ENCODE measurements at places on chromosomes 3 and 15.

- DNase-seq = no peak
Measured at GRCh38 chr15:98281130-98281529, 320.6 kb downstream of the ARRDC4 start.

GRCh38 chr15:79032656-79033055, 57.9 kb downstream of the RASGRF1 start:
- DNase-seq = no peak

DNA sequence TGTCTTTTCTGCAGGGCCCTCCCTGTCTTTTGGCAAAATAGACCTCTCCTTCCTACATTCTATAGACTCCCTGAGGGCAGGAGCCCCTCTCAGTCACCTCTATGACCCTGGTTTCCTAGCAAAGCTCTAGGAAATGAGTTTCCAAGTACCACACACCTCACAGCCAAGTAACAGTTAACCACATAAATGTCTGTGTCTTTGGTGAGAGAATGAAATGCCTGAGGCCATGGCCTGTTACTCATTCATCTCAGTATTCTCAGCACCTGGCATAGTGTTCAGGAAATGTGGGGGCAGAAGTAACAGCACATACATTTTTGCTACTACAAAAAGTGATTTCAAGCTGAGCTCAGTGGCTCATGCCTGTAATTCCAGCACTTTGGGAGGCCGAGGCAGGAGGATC, 21.0 kb downstream of the RFT1 start:
- DNase-seq = peak; percentile 96

DNA sequence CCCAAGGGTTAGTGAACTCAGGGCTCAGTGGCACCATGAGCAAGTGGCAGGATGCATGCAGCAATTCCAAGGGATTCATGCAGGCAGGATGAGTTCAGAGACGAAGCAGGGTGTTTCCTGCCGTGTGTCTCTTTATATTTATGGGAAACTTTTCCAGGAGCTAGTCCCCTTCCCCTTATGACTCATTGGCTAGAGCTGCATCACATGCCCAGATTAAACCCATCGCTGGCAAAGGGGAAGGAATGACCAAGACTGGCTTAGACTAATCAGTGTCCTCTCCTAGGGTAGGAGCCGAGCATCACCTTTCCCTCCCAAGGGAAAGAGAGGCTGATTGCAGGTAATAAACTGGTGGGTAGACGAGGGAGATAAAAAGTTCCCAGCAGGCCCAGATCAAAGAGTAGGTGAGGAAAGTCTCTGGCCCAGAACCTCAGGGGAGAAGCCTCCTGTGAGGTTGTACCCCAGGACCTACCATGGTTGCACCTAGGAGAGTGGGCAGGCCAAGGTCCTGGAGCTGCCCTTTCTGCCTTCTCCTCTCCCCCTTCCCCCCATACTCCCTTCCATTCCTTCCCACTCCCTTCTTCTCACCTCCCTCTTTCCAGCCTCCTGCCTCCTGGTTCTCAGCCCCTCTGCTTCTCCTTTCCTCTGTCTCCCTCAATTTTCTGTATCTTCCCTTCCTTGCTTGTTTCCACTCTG, 67.8 kb upstream of the ITGA11 start:
- no peak for DNase-seq

GRCh38 chr3:180246688-180247195, 210.0 kb upstream of the PEX5L start:
- no peak for DNase-seq

DNA sequence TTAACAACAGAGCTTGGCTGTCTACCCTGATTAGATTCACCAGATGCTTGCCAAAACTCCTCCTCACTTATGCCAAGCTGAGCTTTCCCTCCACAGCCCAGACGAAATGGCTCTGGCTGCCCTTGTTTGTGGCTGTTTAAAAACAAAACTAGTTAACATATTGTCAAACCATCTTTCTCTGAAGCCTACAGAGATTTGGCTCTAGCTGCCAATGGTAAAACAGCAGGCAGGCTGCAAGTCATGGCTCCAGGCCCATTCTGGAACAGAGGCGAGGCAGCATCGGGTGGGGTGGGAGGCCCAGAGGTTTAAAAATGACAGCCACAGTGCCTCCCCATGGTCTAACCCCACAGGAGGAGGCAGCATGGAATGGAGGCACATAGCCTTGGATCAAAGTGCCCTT, 75.9 kb downstream of the SCN5A start:
- no peak for DNase-seq

DNA sequence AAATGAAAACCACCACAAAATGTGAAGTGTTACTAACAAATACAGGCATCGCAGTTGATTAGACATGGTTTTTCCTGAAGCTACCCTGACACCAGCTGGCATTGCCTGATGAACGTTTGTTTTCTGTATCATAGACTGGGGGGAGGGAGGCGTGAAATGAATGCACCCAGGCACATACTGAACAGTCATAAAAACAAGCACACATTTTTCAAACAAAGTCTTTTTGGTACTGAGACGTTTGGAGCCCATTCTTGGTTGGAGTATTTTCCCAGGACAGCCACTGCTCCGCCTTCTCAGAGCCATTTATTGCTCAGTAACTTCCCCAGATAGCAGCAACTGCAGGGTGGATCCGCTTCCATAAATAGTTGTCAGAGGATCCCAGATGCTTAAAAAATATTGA, 52.4 kb downstream of the KLF13 start:
- no peak for DNase-seq

DNA sequence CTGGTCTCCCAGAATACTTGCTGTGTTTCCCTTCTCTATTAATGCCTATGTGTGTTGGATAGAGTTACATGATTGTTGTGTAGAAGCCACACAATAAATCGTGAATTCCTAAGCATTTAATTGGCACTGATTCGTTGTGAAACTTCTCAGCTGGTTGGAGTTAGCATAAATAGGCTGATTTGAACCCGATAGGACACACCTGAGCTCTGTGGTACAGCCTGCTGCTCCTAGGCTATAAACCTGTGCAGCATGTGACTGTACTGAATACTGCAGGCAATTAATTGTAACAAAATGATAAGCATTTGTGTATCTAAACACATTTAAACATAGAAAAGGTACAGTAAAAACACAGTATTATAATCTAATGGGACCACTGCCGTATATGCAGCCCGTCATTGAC, 4.9 kb downstream of the ACAD11 start:
- DNase-seq = no peak

DNA sequence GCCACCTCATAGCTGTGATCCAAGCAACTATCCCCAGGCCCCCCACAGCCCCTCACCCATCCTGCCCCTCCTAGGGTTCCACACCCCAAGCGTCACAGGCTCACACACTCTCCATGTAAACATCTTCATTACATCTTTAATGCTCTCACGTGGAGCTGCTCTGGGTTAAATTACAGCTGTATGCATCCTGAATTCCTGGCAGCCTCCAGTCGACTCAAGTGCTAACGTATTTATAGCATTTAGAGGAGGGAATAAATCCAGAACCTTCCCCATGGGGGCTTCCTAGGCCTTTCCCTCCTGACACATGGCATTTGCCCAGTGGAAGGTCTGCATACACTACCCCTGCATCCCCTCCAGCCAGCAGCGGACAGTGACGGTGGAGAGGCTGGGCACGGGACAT, 9.6 kb downstream of the C3orf18 start:
- DNase-seq = no peak

DNA sequence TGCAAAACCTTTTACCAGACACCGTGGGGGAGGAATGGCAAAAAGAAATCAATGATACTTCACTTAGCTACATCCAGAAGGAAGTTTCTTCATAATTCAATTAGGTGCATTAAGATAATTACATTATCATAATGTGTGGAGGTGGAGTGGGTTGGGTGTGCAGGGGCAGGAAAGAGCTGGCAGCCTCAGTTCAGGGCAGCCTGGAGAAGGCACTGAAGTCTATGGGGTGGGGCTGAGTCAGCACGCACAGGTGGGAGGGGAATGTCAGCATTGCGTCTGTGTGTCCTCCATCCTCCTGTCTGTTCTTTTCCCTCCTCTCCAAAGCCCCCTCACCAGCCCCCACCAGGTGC, 278.8 kb downstream of the GABRG3 start:
- no peak for DNase-seq

DNA sequence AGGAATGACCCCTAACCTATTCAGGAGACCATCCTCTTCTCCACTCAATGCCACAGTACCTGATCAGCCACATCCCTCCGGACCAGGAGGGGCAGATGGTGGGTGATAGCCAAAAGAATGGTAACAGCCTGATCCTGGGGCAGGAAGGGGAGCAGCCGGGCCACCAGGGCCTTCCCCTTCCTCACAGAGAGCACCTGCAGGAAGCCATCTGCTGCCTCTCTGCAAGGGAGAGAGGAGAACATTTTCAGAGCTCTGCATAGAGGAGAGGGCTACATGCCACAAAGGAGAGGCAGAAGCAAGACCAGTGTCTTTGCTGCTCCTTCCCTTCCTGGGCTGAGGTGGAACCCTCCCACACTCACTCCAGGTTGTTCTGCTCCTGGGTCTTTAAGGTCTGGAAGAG, 5.5 kb upstream of the SPG11 start:
- no peak for DNase-seq

DNA sequence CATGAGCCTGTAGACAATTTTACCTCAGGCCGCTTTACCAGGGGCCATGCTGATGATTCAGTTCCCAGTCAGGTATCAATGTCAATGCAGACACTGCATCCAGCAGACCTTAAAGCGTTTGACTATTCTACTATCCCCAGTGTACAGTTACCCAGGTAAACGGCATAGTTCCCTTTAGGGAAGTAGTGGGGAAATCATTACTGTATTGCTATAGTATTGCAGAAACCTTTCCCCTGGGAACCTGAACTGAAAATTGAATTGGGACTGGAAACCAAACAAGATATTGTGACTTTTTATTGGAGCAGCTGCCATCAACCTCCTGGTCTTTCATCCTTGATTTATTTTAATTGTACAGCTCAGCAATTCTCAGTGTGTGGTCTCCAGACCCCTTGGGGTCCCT, 6.6 kb upstream of the INAFM2 start:
- no peak for DNase-seq

GRCh38 chr3:15983232-15983631, 185.5 kb upstream of the ANKRD28 start:
- DNase-seq = peak; percentile 90

GRCh38 chr15:101172501-101173071, 79.3 kb downstream of the CHSY1 start:
- DNase-seq = no peak

- DNase-seq = peak; percentile 41
Measured at GRCh38 chr3:24387493-24387892, 107.2 kb downstream of the THRB start.
